Hematopoietic multipotent progenitor cell treated with erythropoietin and hydrocortisone succinate and interleukin-3 and kit ligand, for 15 days (in vitro differentiated cells): ENCODE measurements at places on chromosomes 16 and 17.

- peak; percentile 48 for DNase-seq
These were observed 79.8 kb upstream of the TBC1D3K start for GRCh38 chr17:37844158-37844976.

GRCh38 chr17:4720787-4721186 is 10.4 kb downstream of the ARRB2 start:
- no peak for DNase-seq

- no peak for DNase-seq
These were observed 18.8 kb downstream of the IL34 start for GRCh38 chr16:70665113-70665694.

DNA sequence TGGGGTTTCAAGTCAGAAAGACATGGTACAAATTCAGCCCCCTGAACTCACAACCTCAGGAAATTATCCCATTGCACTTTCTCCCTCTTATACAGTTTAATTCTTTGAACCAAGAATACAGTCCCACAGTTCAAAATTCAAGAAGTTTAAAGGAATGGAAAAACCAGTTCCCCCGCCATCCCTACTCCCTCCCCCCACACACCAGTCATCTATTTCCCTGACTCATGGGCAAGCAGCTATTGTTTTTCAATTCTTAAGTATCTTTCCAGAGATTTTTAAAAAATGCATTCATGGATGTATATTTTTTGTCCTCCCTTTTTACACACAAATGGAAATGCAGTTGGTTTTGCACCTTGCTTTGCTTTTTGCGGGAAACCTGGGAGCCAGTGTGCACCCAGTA is 7.3 kb downstream of the SYCE1L start:
- DNase-seq: no peak

DNA sequence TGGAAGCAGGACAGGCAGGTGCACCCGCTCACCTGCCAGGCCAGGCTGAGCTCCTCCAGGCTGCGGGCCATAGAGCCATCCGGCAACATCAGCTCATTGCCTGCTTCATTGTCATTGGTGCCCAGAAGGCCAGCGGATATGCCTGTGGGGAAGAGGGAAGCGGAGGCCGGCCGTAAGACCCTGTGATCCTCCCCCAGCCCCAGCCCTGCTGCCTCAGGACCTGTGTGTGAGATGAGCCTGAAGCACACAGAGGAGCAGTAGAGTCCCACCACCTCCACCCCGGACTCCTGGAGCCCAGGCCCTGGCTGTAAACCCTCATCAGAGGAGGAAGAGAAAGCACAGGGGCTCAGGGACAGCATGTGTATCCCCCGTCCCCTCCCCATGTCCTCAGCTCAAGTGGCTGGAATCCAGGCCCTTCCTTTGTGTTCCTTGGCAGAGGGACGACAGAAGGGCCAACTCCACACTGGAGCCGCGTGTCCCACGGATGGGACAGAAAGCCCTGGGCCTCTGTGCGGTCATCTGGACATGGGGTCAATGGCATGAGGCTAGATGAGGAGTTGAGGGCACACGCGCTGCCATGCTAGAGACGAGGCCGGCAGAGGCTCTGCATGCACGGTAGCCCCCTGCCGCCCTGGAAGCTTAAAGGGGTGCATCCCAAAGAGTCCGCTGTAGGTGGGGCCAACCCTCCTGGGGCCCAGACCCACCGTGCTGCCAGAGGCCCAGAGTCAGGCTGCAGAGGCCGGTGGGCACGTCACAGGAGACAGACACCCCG is 39.1 kb downstream of the RMI2 start:
- DNase-seq: no peak

- no peak for DNase-seq
These were observed 14.7 kb downstream of the CACNG3 start for GRCh38 chr16:24270721-24271442.

GRCh38 chr16:74607310-74607961 is 522 bp upstream of the GLG1 start:
- DNase-seq: no peak

GRCh38 chr16:84765616-84766580 is 53.9 kb upstream of the CRISPLD2 start:
- DNase-seq: no peak

GRCh38 chr16:47565454-47565853 is 104.3 kb downstream of the PHKB start:
- DNase-seq: no peak

GRCh38 chr16:80997964-80998620 is 8.6 kb downstream of the CMC2 start:
- DNase-seq: no peak

GRCh38 chr17:44202756-44203155 is 3.1 kb upstream of the ATXN7L3 start:
- no peak for DNase-seq

DNA sequence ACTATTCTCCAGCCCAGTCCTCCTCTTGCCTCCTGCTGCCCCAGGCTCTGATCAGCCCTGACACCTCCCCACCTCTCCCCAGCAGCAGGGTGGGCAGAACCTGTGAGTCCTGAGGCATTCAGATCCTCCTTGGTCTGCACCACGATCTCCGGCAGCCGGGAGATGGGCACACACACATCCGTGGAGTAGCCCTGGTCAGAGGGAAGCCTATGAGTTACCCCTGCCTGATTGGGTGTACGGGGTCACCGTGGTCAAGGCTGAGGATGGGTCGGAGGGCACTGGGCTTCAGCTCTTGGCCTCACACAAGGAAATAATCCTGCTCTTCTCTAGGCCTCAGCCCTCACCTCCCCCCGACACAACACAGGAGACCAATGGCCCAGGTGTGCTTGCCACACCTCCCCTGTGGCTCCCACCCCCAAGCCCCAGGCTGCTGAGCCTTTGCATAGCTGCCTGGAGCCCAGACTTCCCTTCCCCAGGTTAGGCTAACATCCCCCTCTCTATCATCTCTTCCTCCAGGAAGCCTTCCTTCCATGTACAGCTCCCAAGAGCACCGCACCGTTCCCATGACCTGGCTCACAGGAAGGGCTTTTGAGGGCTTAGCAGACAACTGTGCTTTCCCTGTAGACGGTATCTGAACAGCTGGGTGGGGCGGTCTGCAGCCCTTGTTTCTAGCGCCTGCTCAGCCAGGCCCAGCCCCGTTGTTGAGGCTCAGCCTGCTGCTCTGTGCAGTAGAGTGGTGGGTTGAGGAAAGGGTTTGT is 3.7 kb downstream of the LDHD start:
- no peak for DNase-seq

GRCh38 chr16:24773771-24774427 is 44.4 kb downstream of the TNRC6A start:
- DNase-seq: no peak

DNA sequence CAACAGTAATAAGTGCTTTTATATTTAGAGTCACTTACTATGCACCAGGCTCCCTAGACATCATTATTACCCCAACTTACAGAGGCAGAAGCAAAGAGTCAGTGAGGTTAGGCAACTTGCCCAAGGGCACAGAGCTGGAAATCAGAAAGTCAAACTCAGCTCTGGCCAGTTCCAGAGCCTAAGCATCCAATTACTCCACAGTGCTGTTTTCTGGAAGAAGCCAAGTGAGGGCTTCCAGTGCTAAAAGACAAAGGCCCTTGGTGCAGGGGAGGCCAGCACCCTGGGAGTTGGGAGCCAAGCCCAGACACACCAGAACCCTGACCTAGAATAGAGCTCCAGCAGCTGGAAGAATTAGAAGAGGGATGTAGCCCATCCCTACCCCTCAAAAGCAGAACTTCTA is 40.2 kb downstream of the C17orf67 start:
- DNase-seq: no peak

GRCh38 chr16:11416228-11417001 is 71.2 kb downstream of the RMI2 start:
- DNase-seq: no peak
